Stimulated activated memory B cell treated with anti-CD40 and anti-IgM and Interleukin-4, amounts not matched to agents 10 μg/mL and 1 μg/mL and 100 μg/mL, for 72 hours (primary cell): ENCODE measurements at places on chromosomes 7 and 10.

- no peak for ATAC-seq
Observed at GRCh38 chr10:5589011-5589660, 64.4 kb downstream of the CALML3 start.

DNA sequence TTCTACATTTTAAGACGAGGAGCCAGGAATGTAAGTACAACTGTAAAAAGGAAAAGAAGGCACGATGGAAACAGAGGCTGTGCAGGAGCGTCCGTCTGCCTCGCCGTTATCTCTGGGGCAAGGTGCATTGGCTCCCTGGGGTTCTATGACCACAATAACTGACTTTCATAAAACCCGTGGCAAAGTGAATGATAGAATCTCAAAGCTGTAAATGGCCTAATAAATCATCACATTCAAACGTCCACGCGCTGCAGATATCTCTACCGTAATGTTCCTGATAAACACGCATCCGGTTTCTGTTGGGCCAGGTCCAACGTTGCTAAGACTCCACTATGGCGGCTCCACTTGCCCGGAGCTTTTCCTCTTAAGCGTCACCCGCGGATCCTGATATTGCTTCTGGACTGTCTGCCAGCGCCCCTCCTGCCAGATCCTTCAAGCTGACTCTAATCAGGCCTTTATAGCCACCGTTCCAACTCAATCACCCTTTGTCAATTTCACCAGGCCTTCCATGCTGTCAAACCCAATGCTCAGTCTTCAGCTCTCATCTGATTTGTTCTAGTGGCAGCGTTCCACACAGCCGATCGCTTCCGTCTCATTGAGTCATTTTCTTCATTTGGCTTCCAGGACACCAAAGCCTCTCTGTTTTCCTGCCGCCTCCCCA, 265.6 kb upstream of the FOXK1 start:
- ATAC-seq: no peak

DNA sequence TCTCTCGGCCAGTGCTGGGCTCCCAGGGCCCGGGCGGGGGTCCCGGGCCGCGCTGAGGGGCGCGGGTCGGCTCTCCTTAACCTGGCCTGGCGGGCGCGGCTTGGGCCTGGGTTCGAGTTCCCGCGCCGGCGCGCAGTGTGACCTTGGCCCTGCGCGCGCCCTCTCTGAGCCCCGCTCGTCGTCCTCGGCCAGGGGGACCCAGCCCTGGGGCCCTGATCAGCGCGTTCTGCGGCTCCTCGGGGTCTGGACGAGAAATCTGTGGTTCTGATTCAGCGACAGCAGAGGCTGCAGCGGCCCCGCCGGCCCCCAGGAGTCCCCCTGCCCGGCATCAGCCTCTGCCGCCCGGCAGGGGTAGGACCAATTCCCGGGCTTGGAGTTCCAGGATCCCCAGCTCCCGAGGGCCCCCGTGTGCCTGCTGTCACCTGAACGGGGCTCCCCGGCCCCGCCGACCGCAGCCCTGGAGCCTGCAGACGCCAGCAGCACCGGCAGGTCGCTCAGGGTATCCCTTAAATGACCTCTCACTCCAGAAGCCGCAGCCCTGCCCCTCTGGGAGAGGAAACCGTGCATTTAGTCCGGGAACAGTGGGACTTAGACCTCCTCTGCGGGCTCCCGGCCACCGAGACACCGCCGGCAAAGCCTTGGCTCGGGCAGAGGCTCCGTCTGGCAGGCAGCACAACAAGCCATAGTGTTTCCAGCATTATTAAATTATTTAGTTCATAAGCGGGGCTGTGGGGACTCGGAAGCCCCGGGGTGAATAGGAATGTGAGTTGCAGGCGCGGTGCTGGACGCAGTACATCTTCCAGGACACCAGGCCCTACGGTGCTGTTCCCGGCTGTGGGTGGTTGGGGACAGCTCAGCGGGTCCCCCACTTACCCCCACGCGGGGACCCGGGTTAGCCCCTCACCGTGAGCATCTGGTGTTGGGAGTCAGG, 572 bp downstream of the CHST12 start:
- ATAC-seq: peak; percentile 55

GRCh38 chr10:69979174-69979573, 73.5 kb upstream of the MACROH2A2 start:
- ATAC-seq: no peak

- no peak for ATAC-seq
Observed at GRCh38 chr10:101631821-101632475, 43.8 kb downstream of the DPCD start.

- no peak for ATAC-seq
Observed at GRCh38 chr7:1103789-1104515, 16.0 kb downstream of the GPER1 start.

DNA sequence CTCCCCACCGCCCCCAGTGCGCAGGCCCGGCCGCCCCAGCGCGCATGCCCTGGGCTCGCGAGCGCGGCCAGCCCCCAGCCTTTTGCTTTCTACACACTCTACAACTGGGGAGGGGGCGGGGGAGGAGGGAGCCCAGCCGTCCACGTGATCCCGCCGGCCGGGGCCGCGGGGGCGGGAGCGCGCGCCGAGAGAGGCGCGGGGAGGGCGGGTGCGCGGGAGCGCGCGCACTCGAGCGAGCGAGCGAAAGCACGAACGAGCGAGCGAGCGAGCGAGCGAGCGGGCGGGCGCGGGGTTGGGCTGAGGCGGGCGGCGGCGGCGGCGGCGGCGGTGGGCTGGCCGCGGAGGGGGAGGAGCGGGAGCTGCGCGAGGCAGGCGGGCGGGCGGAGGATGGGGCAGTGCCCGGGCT, at the start of gene AUTS2:
AUTS2 (plus strand) TSS at position 395 of the 406 bp plus-strand sequence. CDS start 1,179 bp downstream, outside the sequence.
- peak; percentile 87 for ATAC-seq

DNA sequence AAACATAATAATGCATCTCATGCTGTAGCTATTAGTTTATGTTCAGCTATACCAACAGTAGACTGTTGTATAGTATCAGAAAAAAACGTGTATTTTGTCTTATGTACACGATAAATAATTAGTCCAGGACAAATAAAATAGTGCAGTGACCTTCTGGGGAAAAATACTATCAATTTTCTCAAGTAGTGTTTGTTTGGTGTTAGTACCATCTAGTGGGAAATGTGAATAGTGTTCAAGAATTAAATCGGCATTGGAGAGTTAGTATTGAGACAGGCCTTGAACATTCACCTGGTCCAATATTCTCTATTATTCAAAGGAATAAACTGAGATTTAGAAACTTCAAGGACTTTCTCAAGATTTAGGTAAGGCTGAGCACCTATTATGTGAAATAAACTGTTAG, 21.7 kb upstream of the OR2A5 start:
- no peak for ATAC-seq

DNA sequence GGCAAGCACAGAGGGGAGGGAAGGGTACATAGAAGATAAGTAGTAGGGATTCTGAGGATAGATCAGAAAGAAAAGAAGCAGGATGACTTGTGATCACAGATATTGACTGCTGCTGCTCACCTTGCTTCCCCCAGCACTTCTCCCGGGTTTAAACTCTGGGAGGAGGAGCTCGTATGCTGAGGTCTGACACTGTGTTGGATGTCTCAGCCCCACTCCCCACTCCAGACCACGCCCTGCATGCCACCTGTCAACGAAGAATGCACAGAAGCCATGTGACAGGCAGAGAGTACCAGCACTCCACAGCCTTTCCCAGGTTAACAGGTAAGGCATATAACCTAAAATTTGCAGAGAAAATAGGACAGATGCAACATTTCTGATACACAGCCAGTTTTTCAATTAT, 388.9 kb downstream of the TNS3 start:
- no peak for ATAC-seq

GRCh38 chr7:99791021-99791420, 7.0 kb upstream of the CYP3A4 start:
- ATAC-seq: no peak

GRCh38 chr10:62620491-62620890, 184.0 kb upstream of the ADO start:
- peak; percentile 84 for ATAC-seq

- ATAC-seq: no peak
Observed at GRCh38 chr7:52017802-52018679, 701.4 kb upstream of the COBL start.

DNA sequence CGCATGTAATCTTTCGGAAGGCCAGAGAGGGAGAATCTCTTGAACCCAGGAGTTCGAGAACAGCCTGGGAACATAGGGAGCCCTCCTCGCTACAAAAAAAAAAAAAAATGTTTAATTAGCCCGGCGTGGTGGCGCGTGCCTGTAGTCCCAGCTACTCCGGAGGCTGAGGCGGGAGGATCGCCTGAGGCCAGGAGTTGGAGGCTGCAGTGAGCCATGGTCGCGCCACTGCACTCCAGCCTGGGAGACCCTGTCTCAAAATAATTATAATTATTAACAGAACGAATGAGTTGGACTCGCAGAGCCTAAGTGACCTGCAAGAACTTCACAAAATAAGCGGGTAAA, 794 bp downstream of the PCGF6 start:
- no peak for ATAC-seq

- ATAC-seq: no peak
Observed at GRCh38 chr10:34166823-34167222, 648.3 kb downstream of the PARD3 start.

- peak; percentile 93 for ATAC-seq
Observed at GRCh38 chr7:36742911-36743775, 18.8 kb upstream of the AOAH start.

DNA sequence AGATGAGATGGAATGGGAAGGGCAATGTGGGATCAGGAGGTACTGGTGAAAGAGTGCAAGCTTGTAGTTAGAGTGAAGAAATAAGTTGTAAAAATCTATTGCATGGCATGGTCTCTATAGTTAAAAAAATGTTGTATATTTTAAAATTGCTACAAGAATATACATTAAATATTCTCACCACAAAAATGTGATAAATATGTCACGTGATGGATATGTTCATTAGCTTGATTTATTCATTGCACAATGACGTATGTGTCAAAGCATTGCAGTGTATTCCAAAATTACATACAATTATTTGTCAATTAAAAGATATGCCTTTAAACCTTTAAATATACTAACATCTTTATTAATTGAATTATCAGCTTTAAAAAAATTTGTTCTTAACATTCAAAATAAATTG, 1607.1 kb downstream of the REEP3 start:
- ATAC-seq: no peak

DNA sequence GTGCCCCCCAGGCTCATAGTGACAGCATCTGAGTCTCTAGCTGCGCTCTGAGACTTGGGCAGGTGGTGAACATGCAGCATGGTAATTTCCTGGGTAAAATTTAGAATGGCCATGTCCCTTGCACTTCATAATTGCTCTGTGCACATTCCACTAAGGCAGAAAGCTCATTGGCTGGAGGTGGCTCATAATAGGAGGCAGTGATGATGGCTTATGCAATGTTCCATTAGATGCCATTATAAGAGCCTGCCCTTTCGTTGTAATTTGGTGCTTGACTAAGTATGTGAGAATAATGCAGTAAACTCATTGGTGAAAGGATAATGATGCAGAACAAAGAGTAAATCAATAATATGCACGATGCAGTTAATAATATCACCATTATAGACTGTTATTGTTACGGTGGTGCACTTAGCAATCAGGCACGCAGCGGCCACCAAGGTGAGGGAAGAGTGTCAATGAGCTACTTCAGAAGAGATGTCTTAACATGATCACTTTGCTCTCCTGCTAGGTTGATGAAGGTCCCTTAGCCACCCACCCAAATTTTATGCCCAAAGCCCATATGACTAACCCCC, 545.9 kb downstream of the KCNMA1 start:
- ATAC-seq: no peak

GRCh38 chr7:139111811-139112301, 2.3 kb upstream of the ZC3HAV1 start:
- ATAC-seq: no peak

GRCh38 chr7:150997817-150998216, 7.0 kb downstream of the NOS3 start:
- ATAC-seq: no peak

GRCh38 chr10:72333112-72334015, 21.4 kb downstream of the DNAJB12 start:
- ATAC-seq: no peak

DNA sequence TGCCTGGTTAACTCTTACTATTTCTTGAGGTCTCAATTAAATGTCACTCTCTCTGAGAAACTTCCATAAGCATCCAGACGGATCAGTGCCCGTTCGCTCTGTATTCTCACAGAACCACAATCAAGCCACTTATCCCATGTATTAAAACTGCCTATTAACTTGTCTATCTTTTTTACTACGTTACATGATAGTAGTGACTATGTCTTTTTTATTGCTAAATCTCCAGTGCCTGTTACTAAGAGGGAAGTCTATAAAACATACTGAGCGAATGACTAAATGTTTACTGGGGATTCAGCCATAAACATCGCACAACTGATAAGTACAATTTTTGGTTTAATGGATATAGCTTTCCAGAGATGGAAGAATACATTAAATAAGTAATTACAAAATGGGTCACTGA, 399.9 kb downstream of the NXPH1 start:
- ATAC-seq: no peak

DNA sequence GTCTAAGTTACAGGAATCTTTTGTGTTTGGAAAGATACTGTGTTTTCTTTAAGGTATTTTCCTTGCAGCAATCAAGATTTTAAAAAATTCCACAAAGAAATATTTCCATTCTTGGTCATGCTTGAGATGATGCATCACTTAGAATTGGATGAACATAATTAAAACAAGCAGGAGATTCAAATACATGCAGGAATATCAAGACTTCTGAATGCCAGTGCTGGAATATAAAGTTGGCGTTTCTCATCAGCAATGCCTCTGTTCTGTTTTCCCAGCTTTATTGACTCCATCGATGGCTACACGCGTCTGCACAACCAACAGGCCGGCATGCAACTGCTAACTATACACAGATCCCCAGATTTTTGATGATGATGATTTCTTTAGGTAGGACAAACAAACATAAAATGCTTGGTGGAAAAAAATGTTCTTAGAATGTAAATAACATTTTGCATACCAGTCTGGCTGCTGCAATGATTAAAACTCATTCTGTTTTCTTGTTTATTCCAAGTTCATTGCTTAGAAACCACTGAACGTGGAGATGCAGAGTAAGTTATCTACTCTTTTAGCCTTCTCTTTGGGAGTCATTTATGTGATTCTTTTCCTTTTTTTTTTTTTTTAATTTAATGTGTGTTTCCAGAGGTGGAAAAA, 91.3 kb upstream of the FAM171A1 start:
- ATAC-seq: no peak

GRCh38 chr7:108427766-108428165, 28.5 kb downstream of the NRCAM start:
- ATAC-seq: no peak
